ENCODE measurements at places on chromosomes 3 and 15. TPM values are rescaled to one million over a fixed set of nuclear protein-coding genes. Genes with fewer than 3 reads are reported as not detected.

The MYLK gene
- 29.7 TPM for total RNA-seq

The SLC28A1 gene
- total RNA-seq: not detected

The STRIT1 gene
- not detected for total RNA-seq

The GNAT1 gene
- not detected for total RNA-seq

The COL6A5 gene
- not detected for total RNA-seq
